AML-193 (cell line): ENCODE measurements at places on chromosomes 11 and 22.

- no peak for DNase-seq
Observed at GRCh38 chr11:86558207-86558606, 114.2 kb downstream of the ME3 start.

DNA sequence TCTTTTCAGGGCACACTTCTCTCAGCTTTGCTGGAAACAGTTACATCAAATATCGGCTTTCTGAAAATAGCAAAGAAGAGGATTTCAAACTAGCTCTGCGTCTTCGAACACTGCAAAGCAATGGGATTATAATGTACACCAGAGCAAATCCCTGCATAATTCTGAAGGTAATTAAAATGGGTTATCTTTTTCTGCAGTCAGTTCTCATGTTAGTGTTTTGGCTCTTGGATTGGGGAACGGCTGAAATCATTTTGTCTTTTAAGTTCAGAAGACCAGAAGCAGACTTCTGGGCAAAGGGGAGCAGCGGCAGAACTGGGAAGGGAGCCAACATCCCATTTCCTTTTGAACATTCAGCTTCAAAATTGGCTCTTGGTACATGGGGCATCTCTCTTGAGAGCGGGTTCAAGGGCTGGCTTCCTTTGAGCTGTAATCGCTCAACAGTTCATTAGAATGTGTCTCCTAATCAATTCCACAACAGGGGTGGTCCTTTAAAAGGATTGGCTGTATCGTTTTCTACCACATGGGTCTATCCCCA is 110.2 kb upstream of the MTNR1B start:
- DNase-seq, result no peak

DNA sequence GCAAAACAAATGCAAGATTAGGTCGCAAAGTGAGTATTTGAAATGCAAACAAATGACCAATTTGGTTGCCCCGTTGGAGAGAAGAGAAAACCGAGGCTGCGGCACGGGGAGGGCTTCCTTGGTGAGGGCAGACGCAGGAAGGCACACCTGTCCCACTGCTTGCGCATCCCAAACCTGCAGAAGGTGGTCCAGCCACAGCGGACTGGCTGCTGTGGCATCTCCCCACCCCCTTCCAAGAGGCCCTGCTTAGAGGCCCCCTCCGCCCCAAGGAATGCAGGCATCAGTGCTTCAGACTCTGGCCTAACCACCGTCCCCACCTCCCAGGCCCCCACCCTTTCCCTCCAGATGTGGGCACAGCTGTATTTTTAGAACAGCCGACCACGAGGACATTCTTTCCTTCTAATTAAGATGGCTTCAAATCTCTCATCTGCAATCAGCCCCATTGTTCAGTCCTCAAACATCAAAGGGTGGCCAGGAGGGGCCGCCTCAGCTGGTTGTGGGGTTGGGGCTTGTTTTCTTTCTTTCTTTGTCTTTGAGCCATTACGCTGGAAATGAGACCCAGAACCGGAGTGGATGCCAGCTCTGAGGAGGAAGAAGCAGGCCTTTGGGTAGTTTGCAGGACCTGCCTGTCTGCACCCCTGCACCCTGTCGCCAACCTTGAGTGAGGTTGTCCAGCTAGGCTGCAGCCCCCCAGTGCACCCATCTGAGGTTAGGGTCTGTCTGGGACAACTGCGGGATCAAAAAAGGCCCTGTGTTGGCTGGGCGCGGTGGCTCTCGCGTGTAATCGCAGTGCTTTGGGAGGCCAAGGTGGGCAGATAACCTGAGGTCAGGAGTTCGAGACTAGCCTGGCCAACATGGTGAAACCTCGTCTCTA is 9.4 kb upstream of the DERL3 start:
- DNase-seq, result no peak

DNA sequence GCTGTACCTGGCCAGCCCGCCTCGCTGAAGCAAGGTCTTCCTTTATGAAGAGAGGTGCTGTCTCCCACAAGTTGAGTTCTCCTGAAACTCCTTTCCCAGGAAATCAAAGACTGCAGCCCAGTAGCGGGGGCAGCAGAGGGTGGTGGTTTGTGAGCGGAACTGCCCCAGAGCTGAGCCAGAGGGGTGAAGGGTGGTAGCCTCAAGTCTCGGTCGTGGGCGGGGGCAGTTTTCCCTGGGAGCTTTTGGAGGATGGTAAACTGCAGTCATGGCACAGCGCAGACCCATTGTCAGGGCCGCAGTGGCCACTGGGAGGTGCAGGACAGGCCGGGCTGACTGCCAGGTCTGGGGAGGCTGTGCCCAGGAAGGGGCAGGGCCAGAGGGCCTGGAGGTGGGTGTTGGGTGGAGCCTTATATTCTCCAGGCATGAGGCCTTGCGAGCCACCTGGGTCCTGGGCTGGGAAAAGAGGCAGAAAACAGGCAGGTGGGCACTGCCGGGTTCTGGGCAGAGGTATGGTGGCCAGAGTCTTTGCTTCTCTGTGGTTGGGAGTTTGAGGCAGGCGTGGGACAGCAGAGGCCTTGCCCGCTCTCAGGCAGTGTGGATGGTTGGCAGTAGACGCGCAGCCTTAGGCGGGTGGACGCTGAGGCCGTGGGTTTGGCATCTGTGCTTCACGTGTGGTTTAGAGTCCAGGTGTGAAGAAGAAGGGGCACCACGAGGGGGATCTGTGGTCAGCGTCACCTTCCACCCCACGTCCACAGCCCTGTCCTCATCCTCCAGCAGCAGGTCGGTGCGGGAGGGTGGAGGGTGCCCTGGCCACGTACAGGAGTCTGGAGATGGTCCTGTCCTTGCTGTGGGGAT is 1176.4 kb downstream of the BRD1 start:
- no peak for DNase-seq

DNA sequence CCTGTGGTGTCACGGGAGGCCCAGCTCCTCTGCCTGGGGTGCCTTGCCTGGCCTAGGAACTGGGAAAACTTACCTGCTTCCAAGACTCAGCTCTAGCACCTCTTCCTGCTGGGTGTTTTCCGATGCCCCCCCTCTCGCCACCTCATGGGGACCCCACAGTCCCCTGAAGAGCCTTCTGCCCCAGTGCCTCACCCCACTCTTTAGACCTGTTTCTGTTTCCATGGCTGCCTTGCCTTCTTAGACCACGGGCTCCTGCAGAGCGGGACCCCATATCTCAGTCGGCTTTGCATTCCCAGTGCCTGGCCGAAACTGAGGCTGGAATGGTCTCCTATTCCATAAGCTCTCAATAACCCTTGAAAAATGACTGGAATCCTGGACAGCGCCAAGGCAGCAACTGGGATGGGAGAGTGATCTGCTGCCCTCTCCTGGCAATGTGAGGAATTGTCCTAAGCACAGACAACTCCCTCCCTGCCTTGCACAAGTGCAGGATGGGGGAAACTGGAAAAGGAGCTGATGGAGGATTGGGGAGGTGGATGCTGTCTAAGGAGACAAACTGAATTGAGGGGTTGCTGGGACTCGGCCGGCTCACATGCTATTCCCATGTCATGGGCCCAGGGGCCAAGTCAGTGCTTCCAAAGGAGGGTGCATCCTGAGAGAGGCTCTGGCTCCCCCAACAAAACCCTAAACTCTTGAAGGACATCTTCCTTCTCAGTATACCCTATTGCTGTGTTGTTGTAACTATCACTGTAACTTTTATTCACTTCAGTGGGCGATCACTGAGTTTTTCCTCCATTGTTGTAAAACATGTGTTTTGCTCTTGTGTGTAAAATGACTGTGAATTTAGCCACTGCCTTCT is 26.6 kb upstream of the IL17RA start:
- DNase-seq, result no peak

DNA sequence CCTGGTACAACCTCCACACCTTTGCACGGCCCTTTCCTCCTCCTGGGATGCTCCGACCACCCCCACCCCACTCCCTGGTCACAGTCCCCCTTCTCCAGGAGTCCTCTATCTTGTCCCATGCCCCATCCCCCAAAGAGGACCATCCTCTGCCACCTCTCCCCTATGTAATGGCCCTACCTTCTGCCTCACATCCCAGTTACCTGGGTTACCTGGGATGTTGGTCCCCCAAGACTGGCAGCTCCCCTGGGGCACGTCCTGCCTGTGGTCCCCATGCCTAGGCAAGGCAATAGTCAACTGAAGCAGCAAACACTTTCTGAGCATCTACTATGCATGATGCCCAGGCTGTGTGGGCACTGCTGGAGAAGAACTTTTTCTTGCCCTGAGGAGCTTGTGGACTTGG is 8.7 kb downstream of the ACTN3 start:
- DNase-seq, result no peak

GRCh38 chr11:110524238-110524637 is 94.5 kb downstream of the FDX1 start:
- DNase-seq, result no peak

GRCh38 chr11:91972665-91973266 is 251.9 kb upstream of the FAT3 start:
- DNase-seq, result no peak

DNA sequence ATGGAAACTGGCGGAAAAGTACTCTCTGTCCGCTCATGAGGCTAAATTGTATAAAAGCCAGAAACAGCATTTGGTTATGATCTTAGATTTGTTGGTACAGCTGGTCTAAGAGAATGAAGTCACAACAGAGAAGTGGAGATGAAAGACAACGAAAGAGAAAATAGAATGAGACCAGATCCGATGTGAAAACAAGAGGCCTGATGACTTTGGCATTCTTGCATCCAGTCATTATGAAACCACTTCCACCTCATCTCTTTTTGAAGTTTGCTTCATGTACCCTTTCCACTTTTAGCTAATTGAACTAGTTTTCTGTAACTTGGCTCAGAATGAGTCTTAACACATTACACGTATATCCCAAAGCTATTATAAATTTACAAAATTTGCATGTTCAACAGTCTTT is 1431.7 kb downstream of the LRRC4C start:
- DNase-seq, result no peak
